H54 (cell line): ENCODE measurements at places on chromosomes 3 and 15.

DNA sequence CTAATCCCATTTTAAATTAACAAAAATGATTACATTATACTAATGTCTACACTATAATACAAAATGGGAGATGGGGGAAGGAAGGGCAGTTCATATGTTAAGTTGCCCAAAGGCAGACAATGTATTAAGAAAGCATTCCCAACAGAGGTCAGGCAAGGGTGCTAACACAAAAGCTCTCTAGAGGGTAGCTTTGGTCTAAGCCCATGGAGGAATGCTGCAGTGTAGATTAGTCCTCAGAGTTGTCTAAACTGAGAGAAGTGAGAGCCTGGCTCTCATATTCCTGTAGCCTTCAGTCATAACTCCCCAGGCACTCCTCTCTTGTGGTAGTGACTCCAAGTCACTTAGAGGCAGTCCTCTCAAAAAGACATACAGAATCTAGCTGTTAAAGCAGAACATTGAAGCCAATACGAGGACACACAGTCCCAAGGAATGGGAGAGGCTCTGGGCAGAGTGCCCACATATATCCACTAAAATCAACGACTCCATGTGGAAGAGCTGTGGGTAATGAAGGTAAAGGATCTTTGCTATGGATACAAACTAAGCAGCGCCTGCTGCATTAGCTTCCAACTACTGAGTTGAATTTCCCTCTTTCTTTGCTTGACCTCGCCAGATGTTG is 14.5 kb downstream of the NEK10 start:
- no peak for DNase-seq

DNA sequence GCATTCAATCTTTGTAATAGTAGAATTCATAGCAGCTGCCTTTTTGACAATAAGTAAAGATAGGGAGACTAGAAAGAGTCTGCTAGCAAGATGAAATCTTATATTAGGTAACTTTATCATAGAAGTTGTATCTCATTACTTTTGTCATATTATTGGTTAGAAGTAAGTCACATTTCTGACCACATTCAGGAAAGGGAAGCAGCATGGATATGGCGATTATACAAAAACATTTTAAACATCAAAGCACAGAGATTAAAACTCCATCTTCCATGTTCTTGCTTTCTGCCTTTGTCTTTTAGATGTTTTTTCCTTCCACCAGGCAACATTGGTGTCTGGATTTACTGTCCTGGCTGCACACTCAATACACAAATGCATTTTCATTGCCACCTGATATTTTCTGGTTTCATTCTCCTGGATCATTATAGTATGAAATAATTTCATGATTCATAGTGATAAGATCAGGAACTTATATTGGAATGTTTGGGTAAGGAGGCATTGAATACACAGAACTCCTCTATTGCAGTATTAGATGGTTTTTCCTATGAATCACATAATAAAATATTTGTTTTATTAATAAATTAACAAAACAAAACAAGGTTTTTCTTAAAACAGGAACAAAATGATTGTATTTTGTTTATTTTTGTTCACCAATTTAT is 1460.3 kb upstream of the CADM2 start:
- DNase-seq, result no peak

GRCh38 chr3:173553635-173554280 is 156.2 kb downstream of the NLGN1 start:
- DNase-seq, result no peak

DNA sequence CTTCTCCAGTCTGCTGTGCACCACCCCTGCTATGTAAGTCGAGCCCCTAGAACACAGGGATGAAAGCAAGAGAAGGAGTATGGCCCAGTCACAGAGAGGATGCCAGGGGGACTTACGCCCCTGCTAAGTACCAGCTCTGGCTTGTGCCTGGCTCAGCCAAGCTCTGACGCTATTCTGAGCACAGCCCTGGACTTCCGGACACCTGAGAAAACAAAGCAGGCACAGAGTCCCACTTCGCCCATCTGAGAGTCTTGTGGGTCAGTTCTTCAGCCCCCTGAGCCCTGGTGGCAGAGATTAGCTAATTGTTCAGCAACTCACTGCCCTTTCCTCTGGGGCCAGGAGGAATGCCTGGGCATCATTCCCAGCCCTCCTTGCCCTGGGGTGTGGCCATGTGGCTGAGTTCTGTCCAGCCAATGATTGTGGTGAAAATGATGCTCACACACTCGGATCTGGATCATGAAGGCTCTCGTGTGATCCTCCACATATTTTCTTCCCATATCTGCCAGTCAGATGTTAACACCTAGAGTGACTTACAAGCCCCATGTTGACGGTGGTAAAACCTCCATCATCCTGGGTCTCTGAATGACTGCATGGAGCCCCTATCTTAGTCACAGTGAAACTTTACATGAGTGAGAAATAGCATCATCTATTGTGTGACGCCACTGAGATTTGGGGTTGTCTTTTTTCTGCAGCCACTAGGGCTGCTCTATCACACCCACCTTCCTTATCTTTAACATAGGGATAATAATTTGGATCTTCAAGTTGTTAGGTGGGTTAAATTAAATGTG is 105.7 kb downstream of the TPRA1 start:
- DNase-seq, result no peak
